Uterus (tissue), 4 donors: ENCODE measurements at places on chromosomes 6 and 20. TPM values are rescaled to one million over a fixed set of nuclear protein-coding genes. Genes with fewer than 3 reads are reported as not detected.

- H3K36me3 ChIP-seq: no peaks in the 10 kb centered on the region
- H3K27ac ChIP-seq: no peak overlapping the region
- H3K4me1 ChIP-seq: no peaks in the 10 kb centered on the region
- H3K27me3 ChIP-seq: no peaks in the 10 kb centered on the region
- H3K4me3 ChIP-seq: no peak overlapping the region
- DNase-seq: no peak
Measured at GRCh38 chr6:37919417-37920157, 100.1 kb downstream of the ZFAND3 start.

GRCh38 chr6:134175532-134176263, 123.3 kb upstream of the SLC2A12 start:
- H3K27ac ChIP-seq: peak overlapping the region; percentile 92
- peak overlapping the region; percentile 84 for H3K4me3 ChIP-seq
- no peaks in the 10 kb centered on the region for H3K4me1 ChIP-seq
- peak; percentile 61 for DNase-seq
- H3K27me3 ChIP-seq: no peaks in the 10 kb centered on the region

DNA sequence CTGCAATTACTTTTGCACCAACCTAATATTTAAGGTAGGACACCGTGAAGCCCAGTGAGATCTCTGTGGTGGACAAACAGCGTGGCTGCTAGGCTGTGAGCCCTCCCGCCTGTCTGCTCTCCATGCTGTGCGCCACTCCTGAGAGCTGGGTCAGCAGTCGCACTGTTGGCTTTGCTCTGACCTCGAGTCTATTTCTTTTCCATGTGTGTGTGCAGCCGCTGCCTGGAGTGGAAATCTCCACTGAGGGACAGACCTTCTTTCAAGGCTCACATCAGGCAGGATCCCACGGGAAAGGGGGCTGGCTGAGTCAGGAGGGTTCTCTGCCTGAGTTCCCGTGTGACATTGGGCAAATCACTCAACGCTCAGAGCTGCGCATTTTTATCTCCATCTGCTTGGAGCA, 27.1 kb downstream of the RIPOR3 start:
- H3K4me1 ChIP-seq: no peaks in the 10 kb centered on the region
- H3K4me3 ChIP-seq: no peak overlapping the region
- no peaks in the 10 kb centered on the region for H3K36me3 ChIP-seq
- no peak for DNase-seq
- peak overlapping the region; percentile 93 for H3K27ac ChIP-seq

DNA sequence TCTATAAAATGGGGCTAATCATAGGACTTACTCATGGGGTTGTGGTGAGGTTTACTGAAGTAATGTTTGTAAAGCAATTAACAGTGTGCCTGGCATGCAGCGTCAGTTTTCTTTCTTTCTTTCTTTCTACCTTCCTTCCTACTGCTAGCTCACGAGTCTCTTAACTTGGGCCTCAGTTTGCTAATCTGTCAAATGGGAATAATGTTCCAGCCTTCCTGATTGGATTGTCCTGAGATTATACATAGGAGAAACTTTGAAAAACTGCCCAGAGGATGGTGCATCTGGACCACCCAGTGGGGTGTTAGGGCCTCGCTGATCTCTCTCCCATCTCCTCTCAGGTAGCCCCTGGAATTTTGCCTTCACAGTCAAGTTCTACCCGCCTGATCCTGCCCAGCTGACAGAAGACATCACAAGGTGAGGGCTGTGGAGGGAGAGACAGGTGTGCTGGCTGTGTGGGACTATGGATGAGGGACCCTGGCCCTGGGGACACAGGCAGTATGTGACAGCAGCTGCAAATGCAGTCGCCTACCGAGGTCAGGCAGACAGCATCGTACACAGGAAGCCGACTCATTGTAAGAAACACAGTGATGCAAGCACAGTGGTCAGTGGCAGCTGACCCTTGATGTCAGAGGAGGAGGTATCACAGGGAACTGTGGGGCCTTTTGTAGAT, 27.5 kb downstream of the EPB41L1 start:
- no peak for DNase-seq
- no peaks in the 10 kb centered on the region for H3K27me3 ChIP-seq
- no peaks in the 10 kb centered on the region for H3K36me3 ChIP-seq
- H3K27ac ChIP-seq: no peak overlapping the region

- DNase-seq: no peak
- H3K27ac ChIP-seq: no peak overlapping the region
- no peaks in the 10 kb centered on the region for H3K27me3 ChIP-seq
- no peaks in the 10 kb centered on the region for H3K36me3 ChIP-seq
- H3K4me1 ChIP-seq: no peaks in the 10 kb centered on the region
Measured at GRCh38 chr6:25942561-25943147, 12.2 kb upstream of the SLC17A2 start.

DNA sequence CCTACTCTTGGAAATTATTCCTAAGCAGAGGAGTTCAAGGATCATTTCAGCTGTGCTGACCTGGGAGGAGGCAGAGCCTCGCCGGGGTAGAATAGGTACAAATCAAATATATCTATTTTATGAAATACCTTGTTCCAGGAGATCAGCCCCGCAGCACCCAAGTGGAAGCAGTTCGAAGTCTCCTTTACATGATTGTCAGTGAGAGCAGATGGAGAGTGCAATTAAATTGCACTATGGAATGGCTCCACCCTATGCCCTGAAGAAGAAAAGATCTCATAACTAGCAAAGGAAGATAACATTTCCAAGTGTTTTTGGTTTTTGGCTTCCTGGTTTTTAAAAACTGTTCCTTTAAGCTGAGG, 31.4 kb downstream of the DUSP22 start:
- no peak overlapping the region for H3K27ac ChIP-seq
- no peak for DNase-seq
- no peak overlapping the region for H3K4me3 ChIP-seq
- H3K36me3 ChIP-seq: no peaks in the 10 kb centered on the region
- H3K27me3 ChIP-seq: no peaks in the 10 kb centered on the region

- no peak overlapping the region for H3K4me3 ChIP-seq
- no peak for DNase-seq
- H3K36me3 ChIP-seq: no peaks in the 10 kb centered on the region
- H3K27me3 ChIP-seq: no peaks in the 10 kb centered on the region
- H3K4me1 ChIP-seq: no peaks in the 10 kb centered on the region
Measured at GRCh38 chr6:3471286-3471685, 14.4 kb upstream of the SLC22A23 start.

- H3K27me3 ChIP-seq: no peaks in the 10 kb centered on the region
- H3K27ac ChIP-seq: no peak overlapping the region
- no peak for DNase-seq
Measured at GRCh38 chr6:73391675-73392074, 3.0 kb upstream of the DDX43 start.

GRCh38 chr6:37501632-37502491, 2.2 kb upstream of the CCDC167 start:
- no peaks in the 10 kb centered on the region for H3K27me3 ChIP-seq
- H3K4me1 ChIP-seq: no peaks in the 10 kb centered on the region
- H3K36me3 ChIP-seq: no peaks in the 10 kb centered on the region
- no peak overlapping the region for H3K4me3 ChIP-seq
- no peak for DNase-seq

- H3K4me3 ChIP-seq: no peak overlapping the region
- no peak for DNase-seq
- H3K27ac ChIP-seq: no peak overlapping the region
- H3K36me3 ChIP-seq: no peaks in the 10 kb centered on the region
- H3K27me3 ChIP-seq: no peaks in the 10 kb centered on the region
Measured at GRCh38 chr20:24736131-24736843, 212.8 kb upstream of the CST7 start.

DNA sequence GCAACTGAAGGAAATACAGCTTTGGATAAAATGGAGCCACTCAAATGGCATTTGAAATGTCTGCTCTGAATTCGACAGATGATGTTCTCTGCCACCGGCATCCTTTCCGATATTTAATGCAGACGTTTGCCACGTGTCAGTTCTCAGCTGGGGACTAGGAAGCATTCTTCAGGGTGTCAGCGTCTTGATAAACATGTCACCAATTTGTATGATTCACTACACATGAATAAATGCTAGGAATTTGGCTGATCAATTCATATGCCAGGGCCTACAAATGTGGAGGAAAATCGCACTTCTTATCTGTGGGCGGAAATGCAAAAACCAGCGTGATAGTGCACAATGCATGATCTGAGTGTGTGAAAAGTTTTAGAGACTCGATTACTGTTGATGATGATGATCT, 169.5 kb downstream of the SLC24A3 start:
- no peaks in the 10 kb centered on the region for H3K36me3 ChIP-seq
- no peak for DNase-seq
- H3K4me1 ChIP-seq: no peaks in the 10 kb centered on the region
- no peak overlapping the region for H3K27ac ChIP-seq

DNA sequence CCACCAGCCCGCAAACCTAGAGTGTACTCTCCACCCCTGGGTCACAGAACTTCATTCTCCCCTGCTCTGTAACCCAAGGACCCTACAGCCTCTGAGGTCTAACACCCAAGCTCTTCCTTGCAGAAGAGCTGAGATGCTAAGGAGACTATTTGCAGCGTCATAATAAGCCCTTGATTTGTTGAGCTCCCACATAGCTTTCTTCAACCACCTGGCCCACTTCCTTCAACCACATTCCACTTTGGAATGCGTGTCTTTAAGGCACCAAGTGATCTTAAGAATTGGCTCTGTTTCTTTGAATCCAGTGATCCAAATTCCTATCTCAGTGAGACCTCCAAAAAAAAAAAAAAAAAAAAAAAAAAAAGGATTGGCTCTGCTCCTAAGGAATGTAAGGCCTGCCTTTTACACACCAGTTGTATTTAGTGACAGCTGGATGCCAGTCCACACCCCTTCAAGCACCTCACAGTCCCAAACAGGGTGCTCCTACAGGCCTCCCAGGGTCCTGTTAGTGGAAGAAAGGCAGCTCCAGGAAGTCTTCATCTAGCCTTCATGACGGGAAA, 106.2 kb downstream of the UBE3D start:
- no peak overlapping the region for H3K27ac ChIP-seq
- H3K27me3 ChIP-seq: no peaks in the 10 kb centered on the region
- no peaks in the 10 kb centered on the region for H3K4me1 ChIP-seq

- H3K27ac ChIP-seq: no peak overlapping the region
- no peak for DNase-seq
- H3K36me3 ChIP-seq: no peaks in the 10 kb centered on the region
- H3K4me3 ChIP-seq: no peak overlapping the region
Measured at GRCh38 chr6:5695260-5696245, 311.2 kb downstream of the NRN1 start.

- peaks cover 7% of the 10 kb centered on the region for H3K4me1 ChIP-seq
- H3K4me3 ChIP-seq: peak overlapping the region; percentile 5
- peak overlapping the region; percentile 48 for H3K27ac ChIP-seq
- peaks cover 77% of the 10 kb centered on the region for H3K27me3 ChIP-seq
- no peaks in the 10 kb centered on the region for H3K36me3 ChIP-seq
Measured at GRCh38 chr6:6002848-6003620, 3.7 kb downstream of the NRN1 start.

GRCh38 chr6:36852481-36853147, 13.4 kb upstream of the CPNE5 start:
- H3K4me3 ChIP-seq: no peak overlapping the region
- H3K27me3 ChIP-seq: no peaks in the 10 kb centered on the region
- peak; percentile 42 for DNase-seq
- no peaks in the 10 kb centered on the region for H3K36me3 ChIP-seq

GRCh38 chr20:62321521-62321948, 18.7 kb downstream of the ADRM1 start:
- H3K27me3 ChIP-seq: no peaks in the 10 kb centered on the region
- no peak for DNase-seq
- H3K4me1 ChIP-seq: no peaks in the 10 kb centered on the region
- no peak overlapping the region for H3K4me3 ChIP-seq

DNA sequence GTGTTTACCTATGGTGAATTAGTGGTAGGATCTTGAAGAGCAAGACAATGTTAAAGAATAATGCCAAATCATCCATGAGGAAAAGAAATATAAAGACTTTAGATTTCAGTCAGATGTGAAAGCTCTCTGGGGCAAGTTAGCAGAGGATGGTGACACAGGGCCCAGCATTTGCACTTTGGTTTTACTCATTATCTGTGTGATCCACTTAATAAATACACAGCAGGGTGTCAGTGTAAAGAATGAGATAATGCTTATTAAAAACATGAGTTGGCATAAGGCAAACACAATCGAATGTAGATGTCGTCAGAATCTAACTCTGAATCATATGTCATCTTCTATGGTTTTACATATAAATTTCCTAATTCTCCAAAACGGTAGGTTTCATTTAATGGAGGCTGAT, 130.4 kb upstream of the PREP start:
- no peaks in the 10 kb centered on the region for H3K27me3 ChIP-seq
- no peak overlapping the region for H3K4me3 ChIP-seq
- H3K27ac ChIP-seq: no peak overlapping the region
- H3K36me3 ChIP-seq: no peaks in the 10 kb centered on the region
- no peak for DNase-seq

DNA sequence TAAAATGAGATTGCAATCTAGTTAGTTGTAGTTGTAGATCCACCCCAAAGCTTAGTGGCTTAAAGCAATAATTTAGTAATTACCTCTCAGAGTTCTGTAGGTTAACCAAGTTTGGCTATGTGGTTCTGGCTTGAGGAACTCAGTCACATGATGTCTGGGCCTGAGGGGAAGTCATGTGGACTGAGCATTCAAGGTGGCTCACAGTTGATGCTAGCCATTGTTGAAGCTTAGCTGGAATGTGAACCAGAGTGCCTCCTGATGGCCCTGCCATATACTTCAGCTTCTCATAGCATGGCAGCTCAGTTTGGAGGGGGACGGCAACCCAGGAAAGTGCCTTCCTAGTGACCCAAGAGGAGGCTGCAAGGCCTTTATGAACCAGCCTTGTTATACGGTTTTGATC, 263.2 kb upstream of the RNF217 start:
- no peak for DNase-seq
- H3K27ac ChIP-seq: no peak overlapping the region
- H3K4me1 ChIP-seq: no peaks in the 10 kb centered on the region
- H3K27me3 ChIP-seq: no peaks in the 10 kb centered on the region

GRCh38 chr6:145045582-145045981, 689.7 kb downstream of the EPM2A start:
- H3K4me1 ChIP-seq: no peaks in the 10 kb centered on the region
- no peak overlapping the region for H3K27ac ChIP-seq
- H3K27me3 ChIP-seq: no peaks in the 10 kb centered on the region
- DNase-seq: no peak
- no peaks in the 10 kb centered on the region for H3K36me3 ChIP-seq
- no peak overlapping the region for H3K4me3 ChIP-seq

ITPR3 gene
- total RNA-seq: 11.2 TPM

HLA-DQB1 gene
- total RNA-seq: 4.9 TPM

PRICKLE4 gene
- total RNA-seq: 10.4 TPM

REM1 gene
- total RNA-seq: 12.1 TPM

TRDN gene
- 1.6 TPM for total RNA-seq

C20orf141 gene
- not detected for total RNA-seq

NCOA5 gene
- total RNA-seq: 37.8 TPM
